ENCODE measurements at places on chromosomes 12 and 14.

DNA sequence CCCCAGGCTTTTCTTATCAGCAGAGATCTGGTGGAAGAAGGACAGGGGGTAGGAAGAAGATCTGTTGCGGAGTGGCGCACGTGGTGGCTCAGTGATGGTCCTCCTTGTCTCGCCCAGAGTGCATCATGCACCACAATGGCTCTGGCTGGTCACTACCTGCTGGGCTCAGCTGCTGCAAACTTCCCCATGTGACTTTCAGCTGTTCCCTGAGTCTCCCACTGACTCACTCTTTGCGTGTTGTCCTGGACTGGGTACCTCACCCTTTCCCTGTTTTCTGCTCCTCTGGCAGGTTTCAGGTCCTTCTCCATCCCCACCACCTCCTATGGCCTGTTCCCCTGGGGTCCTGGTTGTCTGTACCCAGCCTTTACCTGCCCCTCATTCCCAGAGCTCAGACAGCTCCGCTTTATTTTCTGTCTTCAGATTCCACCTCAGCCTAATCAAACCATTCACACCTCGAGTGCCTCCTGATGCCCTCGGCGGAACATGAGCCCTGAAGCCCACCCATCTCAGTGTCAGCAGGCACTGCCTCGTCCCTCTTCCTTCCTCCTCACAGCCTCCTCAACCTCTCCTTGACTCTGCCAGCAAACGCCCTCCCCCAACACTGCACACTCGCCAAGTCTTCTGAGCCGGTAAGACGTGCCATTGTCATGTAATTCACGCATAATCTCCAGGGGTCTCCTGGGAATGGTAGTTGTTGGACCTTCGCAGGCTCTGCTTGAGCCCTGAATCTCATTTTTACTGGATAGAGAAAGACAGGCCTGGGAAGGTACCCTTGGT lies 1.8 kb downstream of the C1R start:
- DNase-seq: no peak

GRCh38 chr14:99125616-99126431 lies 146.2 kb downstream of the BCL11B start:
- DNase-seq: no peak

- DNase-seq: peak; percentile 45
Measured at GRCh38 chr12:16756833-16757555, 151.0 kb upstream of the LMO3 start.

DNA sequence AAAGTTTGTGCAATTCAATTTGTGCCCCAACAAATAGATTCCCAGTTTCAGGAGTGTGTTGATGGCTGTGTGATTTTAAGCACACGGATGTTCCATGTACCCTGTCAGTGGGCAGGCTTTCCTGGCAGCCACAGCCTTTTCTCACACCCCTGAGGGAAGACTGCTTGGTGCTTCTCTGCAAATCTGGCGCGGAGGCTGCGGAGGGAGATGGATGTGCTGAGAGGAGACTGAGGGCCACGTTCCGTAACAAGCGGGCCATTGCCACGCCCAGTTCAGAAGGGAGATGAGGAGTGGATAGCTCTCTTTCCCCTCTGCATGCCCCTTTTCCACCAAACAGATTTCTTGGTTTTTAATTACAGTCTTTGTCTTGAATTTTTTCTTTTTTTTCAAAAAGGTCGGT lies 89.1 kb downstream of the BEGAIN start:
- peak; percentile 17 for DNase-seq

DNA sequence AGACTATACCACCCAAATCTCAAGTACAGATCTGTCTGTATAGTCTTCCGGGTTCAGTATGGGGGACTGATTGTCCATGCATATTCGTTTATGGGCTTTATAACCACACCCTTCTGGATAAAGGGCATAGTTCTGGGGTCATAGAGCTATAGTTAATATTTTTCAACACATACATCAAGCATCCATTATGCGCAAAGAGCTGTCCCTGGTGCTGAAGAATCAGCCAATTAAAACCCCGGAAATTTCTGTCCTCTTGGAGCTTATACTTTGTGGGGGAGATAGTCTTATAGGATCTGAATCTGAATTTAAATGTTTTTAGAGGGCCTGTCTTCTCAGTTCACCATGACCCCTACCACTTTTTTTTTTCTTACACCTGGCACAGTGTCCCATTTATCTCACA lies 256.7 kb downstream of the SUDS3 start:
- no peak for DNase-seq

DNA sequence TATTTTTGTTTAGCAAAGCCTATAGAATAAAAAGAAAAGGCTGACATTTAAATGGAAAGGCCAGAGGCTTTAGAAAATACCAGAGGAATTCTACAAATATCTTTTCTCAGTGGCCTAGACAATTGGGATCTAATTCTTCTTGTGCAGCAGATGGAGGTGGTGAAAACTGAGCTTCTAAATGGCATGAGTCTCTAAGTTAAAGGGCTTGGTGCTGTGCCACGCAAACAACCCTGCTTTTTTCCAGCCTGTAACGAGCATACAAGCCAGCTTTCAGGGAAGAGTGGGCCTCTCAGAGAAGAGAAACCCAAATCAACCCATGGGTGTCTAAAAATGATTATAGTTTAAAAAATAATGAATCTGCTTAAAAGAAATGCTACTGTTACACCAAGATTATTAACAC lies 237.9 kb upstream of the NAV3 start:
- DNase-seq: no peak

- DNase-seq: no peak
Measured at GRCh38 chr14:86039176-86039575, 509.2 kb downstream of the FLRT2 start.

DNA sequence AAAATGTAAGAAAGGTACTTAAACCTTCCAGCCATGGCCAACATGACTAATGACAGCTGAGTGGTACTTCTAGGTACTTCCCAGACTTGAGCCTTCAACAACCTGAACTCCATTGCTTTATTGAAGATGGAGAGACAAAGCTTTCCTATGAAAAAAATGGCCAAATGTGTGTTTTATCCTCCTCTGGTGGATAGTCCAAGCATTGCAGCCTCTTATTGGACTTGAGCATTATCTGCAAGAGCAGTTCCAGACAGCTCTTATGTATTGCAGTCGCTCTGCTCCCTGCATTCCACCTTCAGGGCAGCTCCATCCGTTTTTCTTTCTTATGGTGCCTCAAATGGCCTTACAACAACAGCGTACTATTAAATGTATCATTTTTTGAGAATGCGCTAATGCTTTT lies 588.2 kb downstream of the NRXN3 start:
- peak; percentile 55 for DNase-seq

- DNase-seq: no peak
Measured at GRCh38 chr14:68690089-68690958, 102.5 kb downstream of the ZFP36L1 start.

- no peak for DNase-seq
Measured at GRCh38 chr14:80124794-80125193, 86.5 kb downstream of the DIO2 start.

GRCh38 chr12:13383379-13383778 lies 186.9 kb downstream of the EMP1 start:
- no peak for DNase-seq

DNA sequence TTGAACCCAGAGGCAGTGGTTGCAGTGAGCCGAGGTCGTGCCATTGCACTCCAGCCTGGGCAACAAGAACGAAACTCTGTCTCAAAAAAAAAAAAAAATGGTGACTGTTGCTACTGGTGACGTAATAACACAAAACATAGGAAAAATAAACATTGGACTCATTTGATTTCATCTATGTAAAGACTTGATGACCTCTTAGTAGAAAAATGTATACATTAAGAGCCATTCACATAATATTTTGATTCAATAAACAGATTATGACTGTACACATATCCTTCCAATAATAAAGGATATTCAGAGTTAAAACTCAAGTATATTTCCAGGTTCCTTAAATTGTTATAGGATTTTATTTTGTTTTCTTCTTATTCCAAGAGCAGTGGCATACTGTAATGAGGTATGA lies 65.7 kb upstream of the AEBP2 start:
- DNase-seq: no peak

DNA sequence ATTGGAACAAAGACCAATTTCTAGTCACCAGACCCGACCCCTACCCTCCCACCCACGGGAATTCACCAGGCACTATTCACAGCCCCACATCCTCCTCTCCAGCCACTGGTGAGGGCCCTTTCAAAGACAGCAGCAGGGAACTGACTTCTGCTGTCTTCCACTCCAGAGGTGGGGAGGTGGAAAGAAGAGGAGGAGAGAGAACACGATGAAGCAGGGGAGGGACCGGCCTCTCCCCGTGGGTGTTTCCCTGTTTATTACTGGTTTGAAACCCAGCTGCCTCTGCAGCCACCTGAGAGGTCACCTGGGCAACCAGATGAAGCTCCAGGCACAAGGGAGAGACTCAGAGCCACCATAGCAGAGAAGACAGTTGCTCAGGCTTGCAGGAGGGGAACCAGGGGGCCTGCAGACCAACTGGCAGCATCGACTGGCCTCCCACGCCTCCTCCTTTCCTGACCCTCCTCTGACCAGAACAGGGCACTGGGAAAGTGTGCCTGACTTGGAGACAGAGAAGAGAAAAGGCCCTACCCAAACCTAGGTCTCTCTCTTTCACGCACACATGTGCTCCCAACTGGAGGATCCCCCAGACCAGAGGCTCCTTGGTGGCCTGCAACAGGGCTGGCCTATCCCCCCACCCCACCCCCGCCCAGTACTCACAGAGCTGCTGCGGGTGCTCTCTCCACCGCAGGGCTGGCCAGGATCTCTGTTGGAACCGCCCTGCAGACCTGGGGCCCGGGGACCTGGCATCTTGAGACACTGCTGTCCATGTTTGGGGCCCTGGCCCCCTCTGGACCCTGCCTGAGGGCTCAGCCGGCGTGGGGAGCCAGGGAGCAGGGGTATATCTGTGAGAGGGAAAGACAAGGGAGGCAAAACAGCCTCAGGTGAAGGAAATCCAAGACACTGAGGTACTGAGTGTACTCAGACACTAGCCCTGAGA lies 22.8 kb downstream of the ANO2 start:
- no peak for DNase-seq

DNA sequence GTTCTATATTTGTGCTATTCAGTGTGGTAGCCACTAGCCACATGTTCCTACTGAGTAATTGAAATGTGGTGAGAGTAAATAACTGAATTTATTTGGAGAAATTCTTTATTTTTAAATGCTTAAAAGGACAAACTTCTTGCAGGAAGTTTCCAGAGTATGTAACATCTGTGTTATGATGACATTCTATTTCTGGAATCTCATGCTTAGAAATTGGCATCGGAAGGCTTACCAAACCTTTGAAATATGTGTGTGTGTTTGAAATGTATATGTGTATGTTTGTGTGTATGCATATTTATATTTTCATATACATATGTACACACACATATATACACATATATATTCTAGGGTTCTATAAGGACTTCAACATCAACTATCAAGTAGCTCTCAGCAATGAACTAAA lies 12.4 kb upstream of the WSCD2 start:
- DNase-seq: no peak

- peak; percentile 47 for DNase-seq
Measured at GRCh38 chr14:68088451-68088854, 268.9 kb downstream of the RAD51B start.

DNA sequence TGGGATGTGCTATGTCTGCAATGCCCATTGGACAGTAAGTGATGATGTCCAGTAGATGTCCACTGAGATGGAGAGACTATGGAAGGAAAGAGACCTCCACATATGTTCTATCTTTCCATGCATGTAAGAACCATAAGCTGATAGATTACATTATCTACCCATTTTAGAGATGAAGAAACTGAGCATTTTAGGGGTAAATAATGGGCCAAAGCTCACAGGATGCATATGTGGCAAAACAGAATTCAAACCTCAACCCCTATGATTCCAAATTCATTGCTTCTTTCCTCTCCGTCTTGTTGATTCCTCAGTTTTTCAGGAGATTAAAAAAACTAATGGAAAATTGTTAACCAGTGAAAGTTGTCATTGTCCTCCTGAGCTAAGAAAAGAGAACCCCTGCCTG lies 200.7 kb upstream of the PWP1 start:
- DNase-seq: no peak

- peak; percentile 56 for DNase-seq
Measured at GRCh38 chr12:52307836-52308805, 13.1 kb downstream of the KRT83 start.

DNA sequence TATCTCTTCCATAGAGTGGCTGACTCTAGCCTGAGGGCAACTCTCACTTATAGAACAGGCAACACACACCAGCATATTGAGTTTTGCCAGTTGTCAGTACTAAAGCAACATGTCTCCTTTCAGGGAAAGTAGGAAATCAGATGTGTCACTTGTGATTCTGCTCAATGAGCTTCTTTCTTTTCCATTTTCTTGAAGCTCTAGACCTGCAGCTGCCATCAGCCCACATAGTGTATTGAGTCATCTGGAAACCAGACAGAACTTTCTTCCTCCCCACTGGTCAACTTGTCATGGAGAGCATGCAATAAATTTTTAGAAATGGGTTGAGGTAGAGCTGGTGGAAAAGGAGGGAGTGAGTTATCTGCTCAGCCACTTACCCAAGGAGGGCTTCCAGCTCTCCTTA lies 209.0 kb upstream of the PLEKHG7 start:
- DNase-seq: no peak

- DNase-seq: no peak
Measured at GRCh38 chr12:91883811-91884210, 261.8 kb downstream of the BTG1 start.

GRCh38 chr14:20697273-20698017 lies 8.9 kb downstream of the ANG start:
- DNase-seq: peak; percentile 23

GRCh38 chr12:54479421-54479820 lies 6.0 kb upstream of the GTSF1 start:
- no peak for DNase-seq

GRCh38 chr14:64968651-64969050 lies 3.5 kb downstream of the RAB15 start:
- DNase-seq: peak; percentile 21

- DNase-seq: peak; percentile 72
Measured at GRCh38 chr12:81231574-81232368, 153.9 kb downstream of the ACSS3 start.

GRCh38 chr12:123532808-123533649 lies 490 bp downstream of the RILPL1 start:
- DNase-seq: no peak

DNA sequence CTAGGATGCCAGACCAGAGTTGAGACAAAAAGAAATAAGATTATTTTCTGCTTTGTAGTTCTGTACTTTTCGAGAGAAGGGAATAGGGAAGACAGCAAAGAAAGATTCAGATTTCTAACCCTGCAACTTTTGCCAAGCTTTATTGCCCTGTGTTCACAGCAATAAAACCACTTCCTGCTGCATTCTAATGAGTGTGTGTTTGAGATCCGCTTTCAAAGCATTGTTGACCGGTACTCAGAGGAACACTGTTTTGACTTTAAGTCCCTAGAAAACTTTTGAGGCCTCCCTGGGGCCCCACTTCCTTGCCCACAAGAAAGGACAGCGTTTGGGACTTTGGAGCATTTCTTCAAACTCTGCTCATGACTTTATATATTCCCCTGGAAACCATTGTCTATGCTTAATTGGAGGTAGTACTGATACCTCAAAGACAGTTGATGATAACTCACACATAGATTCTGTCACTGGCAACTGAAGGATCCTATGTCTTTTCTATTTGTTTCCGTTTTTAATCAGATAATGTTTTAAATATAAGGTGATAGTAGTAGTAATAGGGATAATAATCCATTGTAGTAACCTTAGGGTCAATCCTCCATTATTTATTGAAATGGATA lies 1.3 kb downstream of the RNASE6 start:
- DNase-seq: no peak

Measured in NCI-H2081 (cell line).